Stimulated activated CD8-positive, alpha-beta memory T cell treated with anti-CD3 and anti-CD28 coated beads, Interleukin-7, amount 100 ng/mL, for 1 hour (primary cell): ENCODE measurements at places on chromosomes 11 and 22.

DNA sequence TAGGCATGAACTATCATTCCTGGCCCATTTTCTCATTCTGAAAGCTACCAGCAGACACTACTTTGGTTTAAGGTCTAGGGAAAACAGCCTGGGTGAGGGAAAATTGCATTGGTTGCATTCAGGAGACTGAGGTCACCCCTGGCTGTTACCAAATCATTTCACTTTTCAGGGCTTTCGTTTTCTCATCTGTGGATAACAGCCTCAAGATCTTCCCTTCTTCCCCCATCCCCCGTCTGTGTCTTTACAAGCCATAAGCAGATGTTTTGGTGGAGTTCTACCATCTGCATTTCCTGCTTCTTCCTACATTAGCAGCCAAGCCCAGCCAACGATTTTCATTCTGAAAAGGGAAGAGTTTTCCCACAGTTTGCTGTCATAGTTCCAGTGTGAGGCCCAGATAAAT lies 130.4 kb downstream of the HIPK3 start:
- no peak for DNase-seq

DNA sequence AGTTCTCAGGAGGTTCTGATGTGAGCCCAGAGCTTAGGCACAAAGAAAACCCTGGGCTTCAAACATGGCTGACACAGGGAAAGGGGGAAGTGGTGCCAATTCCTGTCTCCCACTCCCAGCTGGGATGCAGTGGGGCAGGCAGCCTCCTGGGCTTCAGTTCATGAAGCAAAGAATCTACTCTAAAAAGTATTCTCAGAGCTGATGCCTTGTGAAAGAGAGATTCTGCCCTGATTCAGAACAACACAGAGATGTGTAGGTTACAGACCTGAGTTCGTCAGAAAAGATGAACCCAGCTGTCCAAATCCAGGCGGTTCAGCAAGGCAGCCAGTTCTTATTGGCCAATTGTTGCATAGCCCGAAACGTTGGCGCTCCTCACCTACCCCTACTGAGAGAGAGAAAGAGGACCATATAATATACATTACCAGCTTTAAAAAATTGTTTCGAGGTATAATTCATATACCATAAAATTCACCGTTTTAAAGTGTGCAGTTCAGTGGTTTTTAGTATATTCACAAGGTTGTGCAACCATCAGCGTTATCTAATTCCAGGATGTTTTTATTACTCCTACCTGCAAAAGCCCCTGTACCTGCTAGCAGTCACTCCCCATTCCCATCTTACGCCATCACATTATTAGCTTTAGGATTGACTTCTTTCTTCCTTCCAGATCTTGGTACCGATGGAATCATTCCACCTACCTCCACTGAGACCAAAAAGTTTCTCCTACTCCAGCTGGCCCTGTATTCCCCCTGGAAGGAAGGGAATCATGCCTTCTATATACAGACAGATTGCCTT lies 7.2 kb upstream of the TLCD5 start:
- no peak for DNase-seq

- DNase-seq: no peak
These were observed 758 bp downstream of the GALNT18 start for GRCh38 chr11:11620921-11621572.

DNA sequence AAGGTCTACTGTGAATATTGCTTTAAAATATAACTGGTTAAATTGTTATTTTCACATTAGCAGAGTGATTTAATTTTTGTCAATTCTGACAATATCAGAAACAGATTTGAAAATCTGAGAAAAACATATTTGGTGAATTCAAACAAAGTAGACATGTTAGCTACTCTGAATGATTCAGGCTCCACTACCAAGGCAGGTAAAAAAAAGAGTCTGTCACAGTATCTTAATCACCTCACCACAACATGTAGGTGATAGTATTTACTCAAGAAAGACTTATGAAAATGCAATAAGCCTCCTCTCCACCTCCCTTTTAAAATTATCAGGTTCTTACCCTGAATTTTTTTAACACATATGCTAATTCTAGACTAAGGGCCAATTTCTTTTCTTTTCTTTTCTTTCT lies 42.6 kb downstream of the DDI1 start:
- DNase-seq: no peak

- DNase-seq: no peak
These were observed 46.8 kb downstream of the PPP2R1B start for GRCh38 chr11:111719379-111719778.

DNA sequence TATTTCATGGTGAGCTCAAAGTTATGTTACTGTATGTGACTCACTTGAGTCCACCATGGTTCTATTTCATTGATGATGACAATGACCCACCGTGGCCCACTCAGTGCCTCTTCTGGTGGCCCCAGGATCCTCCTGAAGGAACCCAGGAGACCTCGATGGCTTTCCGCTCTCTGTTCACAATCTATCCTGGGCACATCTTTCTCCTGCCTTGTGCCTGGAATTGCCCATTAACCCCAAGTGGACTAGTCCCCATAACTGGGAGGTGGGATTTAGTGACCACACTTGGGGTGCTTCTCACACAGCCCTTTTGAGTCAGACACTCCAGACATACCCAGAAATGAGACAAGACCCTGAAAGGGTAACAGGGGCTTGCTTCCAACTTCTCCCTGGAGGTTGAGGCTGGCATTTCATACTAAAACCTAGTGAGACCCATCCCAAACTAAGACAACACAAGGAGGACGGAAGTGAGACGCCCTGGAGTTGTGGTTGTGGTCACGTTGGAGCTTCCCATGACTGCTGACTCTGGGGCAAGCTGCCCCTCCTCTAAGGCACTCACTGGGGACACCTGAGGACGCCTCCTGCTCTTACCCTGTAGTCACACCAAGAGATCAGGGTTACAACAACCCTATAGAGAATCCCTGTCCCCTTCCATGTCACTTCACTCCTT lies 22.1 kb downstream of the IGLL5 start:
- DNase-seq: no peak

DNA sequence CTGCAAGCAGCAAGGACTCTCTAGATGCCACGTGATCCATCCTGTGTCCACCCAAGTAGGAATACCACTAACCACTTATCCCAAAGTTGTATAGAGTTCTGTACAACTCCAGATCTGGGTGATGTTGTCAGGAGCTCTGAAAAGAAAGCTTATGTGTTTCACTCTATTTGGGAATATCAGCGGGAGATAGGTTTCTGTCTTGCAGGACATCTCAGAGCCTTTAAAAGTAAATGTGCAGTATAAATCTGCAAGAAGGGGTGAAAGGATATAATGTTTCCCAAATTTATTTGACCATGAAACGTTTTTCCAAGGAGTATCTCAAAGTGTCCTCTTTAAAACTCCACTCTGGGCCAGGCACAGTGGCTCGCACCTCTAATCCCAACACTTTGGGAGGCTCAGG lies 13.9 kb downstream of the IRAG1 start:
- DNase-seq: no peak

DNA sequence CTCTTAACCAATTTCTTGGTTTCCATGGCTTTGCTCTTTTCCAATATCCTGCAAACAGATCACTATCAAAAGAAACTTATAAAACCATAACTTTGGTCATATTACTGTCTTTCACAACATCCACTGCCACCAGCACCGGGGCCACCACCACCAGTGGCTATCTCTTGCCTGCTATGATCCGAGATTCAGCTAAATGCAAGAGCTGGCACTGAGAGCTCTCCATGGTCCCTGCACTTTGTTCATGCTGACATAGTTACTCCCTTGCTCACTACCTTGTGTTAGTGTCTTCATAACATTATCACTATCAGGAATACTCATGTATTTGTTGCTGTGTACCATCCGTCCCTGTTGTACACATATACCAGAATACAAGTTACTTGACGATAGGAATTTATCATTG lies 299.0 kb downstream of the ETS1 start:
- DNase-seq: no peak

- no peak for DNase-seq
These were observed 42.1 kb upstream of the MYEOV start for GRCh38 chr11:69251639-69252489.

GRCh38 chr11:65625628-65626342 lies 10.2 kb downstream of the PCNX3 start:
- no peak for DNase-seq

GRCh38 chr11:92180664-92181251 lies 43.9 kb upstream of the FAT3 start:
- DNase-seq: no peak

- DNase-seq: no peak
These were observed 1.4 kb downstream of the RAB36 start for GRCh38 chr22:23146478-23147205.

- no peak for DNase-seq
These were observed 42.3 kb upstream of the RDX start for GRCh38 chr11:110338684-110339083.

- DNase-seq: no peak
These were observed 257.7 kb upstream of the NARS2 start for GRCh38 chr11:78832226-78832947.

DNA sequence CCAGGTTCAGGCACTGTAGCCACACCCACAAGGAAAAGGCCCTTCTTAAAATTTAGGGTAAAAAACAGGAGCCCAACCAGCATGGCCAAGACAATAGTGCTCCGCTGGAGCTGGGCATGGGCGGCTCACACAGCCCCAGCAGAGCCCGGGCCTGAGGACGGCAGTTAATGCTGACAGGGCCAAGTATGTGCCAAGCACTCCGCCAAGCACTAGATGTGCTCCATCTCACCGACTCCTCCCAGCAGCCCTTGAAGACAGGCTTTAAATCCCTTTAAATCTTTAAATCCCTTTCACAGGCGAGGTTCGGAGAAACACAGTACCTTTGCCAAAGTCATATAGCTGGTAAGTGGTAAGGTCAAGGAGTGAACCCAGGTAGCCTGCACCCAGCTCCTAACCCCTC lies 4.8 kb downstream of the ARFGAP2 start:
- DNase-seq: no peak

- DNase-seq: no peak
These were observed 36.9 kb upstream of the BRSK2 start for GRCh38 chr11:1352696-1353382.

DNA sequence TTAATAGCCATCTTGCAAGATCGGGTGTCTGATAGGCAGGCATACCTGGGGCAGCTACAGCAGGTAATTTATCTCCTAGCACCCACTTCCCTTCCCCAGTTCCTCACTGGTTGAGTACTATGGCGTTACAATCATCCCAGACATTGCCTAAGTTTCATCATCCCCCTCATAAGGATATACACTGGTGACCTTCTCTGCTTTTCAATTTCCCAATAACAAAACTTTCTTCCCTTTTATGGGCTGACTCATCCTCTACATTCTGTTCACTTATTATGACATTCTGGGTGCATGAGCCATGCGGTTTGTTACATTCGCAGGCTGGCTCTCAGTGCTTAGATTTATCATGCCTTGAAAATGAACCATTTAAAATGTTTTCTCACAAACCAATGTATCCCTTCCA lies 5.0 kb upstream of the MRPL11 start:
- DNase-seq: no peak

DNA sequence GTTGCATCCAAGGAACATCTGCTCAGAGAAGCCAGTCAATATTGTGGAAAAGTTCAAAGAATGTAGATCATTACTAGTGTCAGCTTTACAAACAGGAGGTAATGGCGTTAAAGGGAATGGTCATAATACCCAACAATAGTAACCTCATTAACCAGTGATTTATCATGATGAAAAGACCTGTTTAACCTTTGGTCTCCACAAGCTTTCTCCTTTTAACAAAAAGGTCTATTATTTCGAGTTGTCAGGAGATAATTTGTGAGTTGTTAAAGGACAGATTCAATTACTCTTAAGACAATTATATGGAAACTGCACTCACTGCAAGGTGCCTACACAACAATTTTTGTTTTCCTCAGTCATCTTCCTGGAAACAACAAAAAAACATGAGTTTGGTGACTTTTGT lies 73.8 kb upstream of the HTATIP2 start:
- DNase-seq: no peak

GRCh38 chr11:116543911-116544475 lies 228.8 kb downstream of the BUD13 start:
- no peak for DNase-seq

GRCh38 chr11:46983598-46983997 lies 47.0 kb downstream of the CSTPP1 start:
- DNase-seq: no peak

DNA sequence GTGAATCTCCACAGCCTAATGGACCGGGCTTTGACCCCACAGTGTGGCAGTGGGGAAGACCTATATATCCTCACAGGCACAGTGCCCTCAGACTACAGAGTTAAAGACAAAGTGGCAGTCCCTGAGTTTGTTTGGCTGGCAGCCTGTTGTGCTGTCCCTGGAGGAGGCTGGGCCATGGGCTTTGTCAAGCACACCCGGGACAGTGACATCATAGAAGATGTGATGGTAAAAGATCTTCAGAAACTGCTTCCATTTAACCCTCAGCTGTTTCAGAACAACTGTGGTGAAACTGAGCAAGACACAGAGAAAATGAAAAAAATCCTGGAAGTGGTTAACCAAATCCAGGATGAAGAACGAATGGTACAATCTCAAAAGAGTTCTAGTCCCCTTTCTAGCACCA lies 39.0 kb downstream of the ENDOD1 start:
- no peak for DNase-seq

DNA sequence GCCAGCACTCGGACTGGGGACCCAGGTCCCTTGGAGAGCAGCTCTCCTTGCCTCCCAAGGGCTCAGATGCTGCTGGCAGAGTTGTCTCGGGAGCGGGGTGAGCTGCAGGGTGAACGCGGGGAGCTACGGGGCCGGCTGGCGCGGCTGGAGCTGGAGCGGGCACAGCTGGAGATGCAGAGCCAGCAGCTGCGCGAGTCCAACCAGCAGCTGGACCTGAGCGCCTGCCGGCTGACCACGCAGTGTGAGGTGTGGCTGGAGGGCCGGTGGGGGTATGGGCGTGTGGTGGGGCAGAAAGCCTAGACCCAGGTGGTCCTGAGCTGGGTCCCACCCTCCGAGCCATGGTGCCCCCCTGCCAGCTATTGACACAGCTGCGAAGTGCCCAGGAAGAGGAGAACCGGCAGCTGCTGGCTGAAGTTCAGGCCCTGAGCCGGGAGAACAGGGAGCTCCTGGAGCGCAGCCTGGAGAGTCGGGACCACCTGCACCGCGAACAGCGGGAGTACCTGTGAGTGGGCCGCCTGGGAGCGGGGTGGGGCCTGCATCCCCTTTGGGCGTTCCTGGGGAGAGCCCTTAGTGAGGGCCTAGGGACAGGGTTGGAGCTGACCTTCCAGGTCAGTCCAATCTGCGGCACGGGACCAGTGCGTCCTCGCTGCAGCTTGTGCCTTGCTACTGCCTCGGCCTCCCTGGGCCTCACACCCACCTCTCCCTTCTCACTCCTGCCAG lies 5.8 kb upstream of the RPS6KA4 start:
- DNase-seq: no peak

DNA sequence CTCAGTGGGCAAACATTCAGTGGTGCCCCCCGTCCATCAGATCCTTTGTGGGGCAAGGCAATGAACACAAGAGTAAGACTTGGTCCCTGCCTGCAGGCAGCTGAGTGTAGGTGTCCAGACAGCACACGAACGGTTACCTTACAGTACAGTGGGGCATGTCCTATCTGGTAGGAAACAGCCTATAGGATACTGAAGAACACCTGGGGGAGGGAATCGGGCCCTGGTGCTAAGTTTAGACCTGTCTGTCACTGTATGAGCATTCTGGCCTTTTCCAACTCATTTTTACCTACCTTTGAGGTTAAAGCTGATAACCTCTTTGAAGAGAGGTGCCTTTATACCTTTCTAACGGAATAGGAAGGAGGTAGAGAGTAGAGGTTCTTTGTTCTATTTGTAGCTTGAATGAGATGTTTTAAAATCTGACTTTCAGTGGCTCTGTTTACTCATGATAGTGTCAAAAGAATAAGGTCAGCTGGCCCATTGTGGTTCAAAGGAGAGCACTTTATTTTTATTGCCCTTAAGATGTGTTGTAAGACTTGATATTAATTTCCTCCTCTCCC lies 8.9 kb downstream of the ZNRF3 start:
- DNase-seq: no peak

- no peak for DNase-seq
These were observed 29.4 kb upstream of the PRR5 start for GRCh38 chr22:44672632-44673031.

GRCh38 chr11:12410006-12410728 lies 32.8 kb downstream of the PARVA start:
- DNase-seq: no peak
